Esophagus muscularis mucosa (tissue), 4 donors: ENCODE measurements at places on chromosomes 3 and 15. TPM values are rescaled to one million over a fixed set of nuclear protein-coding genes. Genes with fewer than 3 reads are reported as not detected.

GRCh38 chr3:80099559-80100066, 331.8 kb upstream of the ROBO1 start:
- DNase-seq = no peak

Gene SNRK
- total RNA-seq = 30.7 TPM

- peak; percentile 77 for DNase-seq
Observed at GRCh38 chr15:62135532-62136134, 29.5 kb downstream of the C2CD4B start.

DNA sequence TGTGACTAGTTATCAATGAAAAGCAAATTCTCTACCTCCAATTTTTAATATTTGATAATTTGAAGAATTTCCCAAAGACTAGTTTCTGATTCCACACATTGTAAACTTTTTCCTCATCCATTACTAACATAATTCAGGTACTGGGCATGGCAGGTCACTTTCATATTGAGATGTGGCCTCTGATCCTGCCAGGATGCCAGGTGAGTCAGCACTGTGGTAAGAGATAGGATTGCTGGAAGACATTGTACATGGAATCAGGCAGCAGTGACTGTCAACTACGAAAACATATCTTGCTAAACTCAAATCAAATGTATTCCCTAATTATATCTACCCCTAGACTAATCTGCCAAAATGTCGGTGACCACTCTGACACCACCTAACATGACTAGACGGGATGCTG, 33.2 kb upstream of the POU1F1 start:
- DNase-seq = no peak

- DNase-seq = no peak
Observed at GRCh38 chr15:64917211-64917610, 5.5 kb downstream of the ANKDD1A start.

Gene IGF2BP2
- total RNA-seq = 6.4 TPM

Gene SAMD7
- not detected for total RNA-seq
